WERI-Rb-1 (cell line): ENCODE measurements at places on chromosomes 2 and 18.
A peak's percentile ranks its signal among the peaks of the same experiment; 100 is the strongest.

- no peak for DNase-seq
Measured at GRCh38 chr2:67899187-67899586, 163.6 kb downstream of the C1D start.

GRCh38 chr2:24935145-24935544 is 15.1 kb upstream of the ADCY3 start:
- no peak for DNase-seq

DNA sequence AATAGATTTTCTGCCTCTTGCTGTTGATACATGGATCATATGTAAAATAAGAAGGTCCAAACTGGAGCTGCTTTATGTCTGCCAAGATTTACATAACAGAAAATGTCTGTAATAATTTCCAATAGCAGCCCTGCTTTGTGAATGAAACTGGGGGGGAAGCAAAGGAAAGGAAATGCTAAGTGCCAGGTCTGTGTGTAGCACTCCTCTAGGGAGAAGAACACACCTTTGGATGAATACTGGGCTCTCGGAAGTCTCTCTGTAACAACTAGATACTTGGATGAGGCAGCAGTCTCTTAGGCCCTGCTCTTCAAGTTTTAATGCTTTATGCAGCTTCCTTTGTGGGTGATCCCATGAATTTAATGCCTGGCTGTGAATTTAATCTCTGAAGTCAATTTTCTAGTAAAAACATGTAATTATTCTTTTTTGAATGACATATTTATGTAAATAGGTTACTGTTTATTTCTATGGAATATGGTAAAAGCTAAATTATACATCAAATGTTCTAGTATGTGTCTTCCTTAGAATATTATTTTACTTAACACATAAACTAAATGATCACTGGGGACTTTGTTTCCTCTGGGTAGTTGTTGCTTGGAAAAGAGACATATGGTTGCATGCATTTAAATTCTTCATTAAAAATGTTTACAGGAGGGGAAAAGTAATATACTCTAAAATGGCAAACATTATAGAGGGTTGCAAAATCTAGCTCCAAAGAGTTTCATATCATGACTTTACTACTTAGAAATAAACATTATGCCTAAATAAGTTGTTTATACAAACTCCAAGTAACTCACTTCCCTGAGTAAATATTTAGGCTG is 336.6 kb upstream of the CWC22 start:
- DNase-seq = no peak

DNA sequence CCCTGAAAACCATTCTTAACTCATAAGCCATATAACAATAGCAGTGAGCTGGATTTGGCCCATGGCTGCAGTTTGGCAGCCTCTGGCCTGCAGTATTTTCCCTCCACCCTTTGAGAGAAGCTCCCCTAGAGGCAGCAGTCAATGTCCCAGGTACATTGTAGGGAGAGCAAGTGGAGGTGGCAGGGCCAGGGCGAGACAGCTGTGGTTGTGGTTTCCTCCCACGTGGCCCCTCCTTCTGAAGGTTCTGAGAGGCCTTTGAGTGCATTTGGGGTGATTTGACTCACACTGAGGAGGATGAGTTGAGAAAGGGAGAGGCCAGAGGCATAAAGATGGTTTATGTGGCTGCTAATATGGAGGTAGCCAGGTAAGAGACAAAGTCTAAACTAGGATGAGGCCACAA is 45.5 kb upstream of the LDAH start:
- no peak for DNase-seq

GRCh38 chr2:100921685-100922161 is 80.4 kb upstream of the RPL31 start:
- no peak for DNase-seq

DNA sequence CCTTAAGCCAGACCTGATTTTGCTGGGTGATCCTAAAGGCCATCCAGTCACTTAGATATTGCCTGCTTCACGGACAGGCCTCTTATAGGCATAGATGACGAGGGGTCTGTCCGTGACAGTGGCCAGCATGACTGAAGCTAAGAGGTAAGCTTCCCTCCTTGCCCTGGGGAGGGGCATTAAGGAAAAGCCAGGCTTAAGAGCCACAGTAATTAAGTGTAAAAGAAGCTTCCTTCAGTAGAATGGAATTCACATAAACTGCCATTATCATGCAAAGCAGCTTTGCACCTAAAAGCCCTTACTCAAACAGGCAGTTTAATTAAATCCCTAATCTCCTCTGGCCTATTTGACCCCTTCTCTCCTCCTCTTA is 99.4 kb upstream of the PKDCC start:
- peak; percentile 81 for DNase-seq

- DNase-seq = no peak
Measured at GRCh38 chr18:79567481-79568147, 112.0 kb upstream of the CTDP1 start.

DNA sequence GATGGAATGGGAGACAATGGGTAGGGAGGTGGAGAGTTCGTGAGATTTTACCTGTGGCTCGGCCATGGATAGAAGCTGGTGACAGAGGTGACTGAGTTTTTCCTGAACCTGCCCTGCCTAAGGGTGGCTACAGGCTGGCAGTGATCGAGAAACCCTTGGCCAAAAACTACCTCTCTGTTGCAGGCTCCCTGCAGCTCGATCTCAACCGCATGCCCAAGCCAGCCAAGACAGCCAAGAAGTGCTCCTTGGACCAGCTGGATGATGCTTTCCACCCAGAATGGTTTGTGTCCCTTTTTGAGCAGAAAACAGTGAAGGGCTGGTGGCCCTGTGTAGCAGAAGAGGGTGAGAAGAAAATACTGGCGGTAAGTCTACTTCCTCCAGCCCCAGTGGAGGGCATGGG is 225.5 kb downstream of the DYSF start:
- DNase-seq = no peak

GRCh38 chr2:42792583-42793333 is at the start of gene HAAO:
Gene HAAO, minus strand, starts transcription at chr2:42792583. Its CDS starts 47 bp downstream, at chr2:42792536.
- DNase-seq = no peak

DNA sequence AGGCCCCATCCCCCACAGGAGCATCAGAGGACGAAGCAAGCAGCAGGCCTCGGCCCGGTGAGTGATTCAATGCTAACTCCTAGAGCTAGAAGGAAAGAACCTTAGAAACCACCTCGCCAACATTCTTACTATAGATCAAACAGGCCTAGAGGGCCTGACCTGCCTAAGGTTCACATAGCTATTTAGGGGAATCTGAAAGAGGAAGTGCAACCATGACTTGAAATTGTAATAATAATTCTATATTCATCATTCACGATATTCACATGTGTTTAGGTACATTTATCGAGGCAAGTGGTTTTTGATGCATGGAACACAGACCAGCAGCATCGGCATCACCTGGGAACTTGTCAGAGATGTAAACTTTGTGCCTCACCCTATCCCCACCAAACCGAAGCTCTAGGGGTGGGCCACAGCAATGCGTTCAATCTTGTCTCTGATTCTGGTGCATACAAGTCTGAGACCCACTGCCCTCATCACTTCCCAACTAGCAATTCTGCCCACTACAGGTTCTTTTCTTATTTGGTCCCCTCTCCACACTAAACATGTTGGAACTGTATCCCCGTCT is 78.0 kb upstream of the DNMT3A start:
- DNase-seq = no peak

DNA sequence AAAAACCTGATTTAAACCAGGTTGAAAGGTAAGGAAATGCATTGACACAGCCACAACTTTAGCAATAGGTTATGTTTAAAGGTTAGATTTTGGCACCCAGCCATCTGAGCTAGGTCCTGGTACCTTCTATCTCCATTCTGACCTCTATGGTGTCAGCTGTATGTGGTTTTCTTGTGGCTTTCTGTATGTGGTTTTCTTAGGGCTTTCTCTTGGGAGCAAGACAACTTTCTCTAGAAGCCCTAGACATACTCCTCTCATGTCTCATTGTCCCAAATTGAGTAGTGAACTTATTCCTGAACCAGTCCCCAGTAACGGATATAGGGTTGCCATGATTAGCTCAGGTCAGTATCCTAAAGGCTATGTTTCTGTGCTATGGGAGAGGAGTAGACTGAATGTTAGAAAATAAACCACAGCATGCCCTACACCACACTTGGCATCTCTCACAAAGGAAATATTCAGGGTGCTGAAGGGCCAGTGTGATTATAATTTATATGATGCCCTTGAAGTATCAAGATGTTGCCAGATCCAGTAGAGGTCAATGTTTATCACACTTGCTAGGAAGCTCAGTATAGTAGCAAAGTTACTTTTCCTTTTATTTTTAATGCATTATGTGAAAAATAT is 176.1 kb downstream of the CAPN13 start:
- no peak for DNase-seq

DNA sequence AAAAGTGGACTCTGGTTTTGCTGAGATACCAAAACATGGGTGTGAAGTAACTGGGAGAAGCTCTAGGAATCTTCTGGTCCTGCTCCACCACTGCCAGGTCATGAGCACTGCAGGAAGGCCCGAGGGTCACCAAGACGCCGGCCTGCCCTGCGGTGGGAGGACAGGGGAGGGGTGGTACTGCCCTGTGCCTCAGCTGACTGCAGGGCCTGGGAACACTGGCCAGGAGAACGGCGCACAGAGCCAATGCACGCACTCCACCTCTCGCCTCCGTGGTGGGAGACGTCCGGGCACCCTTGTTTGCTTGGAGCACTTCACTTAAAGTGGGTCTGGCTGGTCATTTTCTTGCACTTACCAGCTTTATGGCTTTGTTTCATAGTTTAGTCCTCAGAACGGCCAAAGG is 153.4 kb downstream of the SH3RF3 start:
- no peak for DNase-seq

- no peak for DNase-seq
Measured at GRCh38 chr2:233422050-233422639, 67.9 kb downstream of the DGKD start.

GRCh38 chr18:46488471-46489213 is 168.4 kb downstream of the LOXHD1 start:
- no peak for DNase-seq

- no peak for DNase-seq
Measured at GRCh38 chr18:51017140-51017879, 12.7 kb upstream of the SMAD4 start.

GRCh38 chr18:54135216-54135615 is 89.3 kb downstream of the MBD2 start:
- no peak for DNase-seq
